ENCODE measurements at places on chromosomes 6 and 20.

GRCh38 chr6:158283304-158283980, 28.8 kb upstream of the TULP4 start:
- peak; percentile 65 for DNase-seq

GRCh38 chr6:36113703-36114102, 16.6 kb upstream of the MAPK13 start:
- DNase-seq: no peak

GRCh38 chr6:30055513-30055912, 5.6 kb upstream of the POLR1H start:
- no peak for DNase-seq

DNA sequence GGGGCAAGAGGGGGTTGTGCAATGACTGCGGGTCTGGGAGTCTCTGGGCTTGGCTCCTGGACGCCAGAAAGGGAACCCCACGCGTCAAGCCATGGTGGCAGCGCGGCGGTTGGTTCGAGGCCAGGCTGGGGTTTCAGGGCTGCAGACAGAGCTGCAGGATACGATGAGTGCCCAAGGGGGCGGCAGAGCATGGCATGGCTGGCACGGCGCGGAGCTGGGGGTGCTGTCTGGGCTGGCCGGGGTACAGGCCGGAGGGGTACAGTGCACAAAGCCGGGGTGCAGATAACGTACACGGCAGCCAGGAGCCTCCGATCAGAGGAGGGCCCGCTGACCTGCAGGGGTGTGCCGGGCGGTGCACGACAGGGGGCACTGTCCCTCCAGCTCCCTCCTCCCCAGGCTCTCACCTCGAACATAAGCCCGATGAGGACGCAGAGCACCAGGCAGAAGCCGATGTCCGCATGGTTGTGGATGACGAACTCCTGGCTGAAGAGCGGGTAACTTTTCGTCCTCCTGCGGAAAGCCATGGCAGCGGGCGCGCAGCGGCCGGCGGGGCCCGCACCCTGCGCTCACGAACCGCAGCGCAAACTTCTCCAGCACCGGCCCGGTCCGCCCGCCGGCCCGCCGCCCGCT, 353 bp downstream of the TRAM2 start:
- DNase-seq: peak; percentile 82

DNA sequence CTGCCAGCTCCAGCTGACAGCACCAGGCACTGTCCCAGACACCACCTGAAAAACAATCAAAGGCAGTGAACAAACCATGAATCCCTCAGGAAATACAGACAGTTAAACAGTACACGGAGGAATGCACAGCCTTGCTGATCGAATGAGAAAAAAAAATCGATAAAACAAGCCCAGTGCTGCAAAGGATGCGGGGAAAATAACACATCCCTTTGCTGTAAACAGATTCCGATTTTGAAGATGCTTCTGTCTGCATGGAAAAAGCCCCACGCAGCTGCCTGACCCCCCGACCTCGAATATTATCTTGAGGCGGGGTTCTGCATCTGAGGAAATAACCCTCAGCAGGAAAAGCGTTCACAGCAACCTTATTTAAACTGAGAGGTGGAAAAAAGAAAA, 43.9 kb downstream of the RBM38 start:
- DNase-seq: no peak

Measured in fibroblast of skin of right quadriceps (primary cell).